CD4-positive, alpha-beta memory T cell (primary cell): ENCODE measurements at places on chromosomes 1 and 21. TPM values are rescaled to one million over a fixed set of nuclear protein-coding genes. Genes with fewer than 3 reads are reported as not detected.

Gene BSND
- not detected for total RNA-seq

Gene RXRG
- total RNA-seq: not detected

Gene HSD3B2
- not detected for total RNA-seq

Gene FMO5
- total RNA-seq: 1.0 TPM

Gene ZNF684
- 4.4 TPM for total RNA-seq

Gene NDUFS2
- total RNA-seq: 100 TPM

Gene CCDC24
- 1.5 TPM for total RNA-seq

Gene WNT9A
- 0.08 TPM for total RNA-seq
